ENCODE measurements at places on chromosomes 3 and 15.
A peak's percentile ranks its signal among the peaks of the same experiment; 100 is the strongest.

DNA sequence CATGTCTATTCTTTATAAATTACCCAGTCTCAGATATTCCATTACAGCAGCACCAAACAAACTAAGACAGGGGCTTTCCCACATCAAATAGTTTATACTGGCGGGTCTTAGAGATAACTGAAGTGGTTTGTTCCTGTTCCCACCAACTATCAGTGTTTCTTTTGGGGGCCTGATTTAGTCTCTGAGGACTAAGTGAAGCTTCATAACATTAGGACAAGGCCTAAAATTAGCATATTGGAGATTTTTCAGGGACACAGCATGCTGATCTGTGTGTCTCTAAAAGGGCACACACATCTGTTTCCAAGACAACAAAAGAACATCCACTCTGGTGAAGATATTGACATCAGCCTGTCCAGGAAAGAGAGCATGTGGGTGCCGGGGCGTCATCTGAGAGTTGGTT is 72.6 kb upstream of the SEMA6D start:
- DNase-seq: no peak

- DNase-seq: peak; percentile 72
These were observed 14.1 kb downstream of the RNF123 start for GRCh38 chr3:49703443-49703927.

DNA sequence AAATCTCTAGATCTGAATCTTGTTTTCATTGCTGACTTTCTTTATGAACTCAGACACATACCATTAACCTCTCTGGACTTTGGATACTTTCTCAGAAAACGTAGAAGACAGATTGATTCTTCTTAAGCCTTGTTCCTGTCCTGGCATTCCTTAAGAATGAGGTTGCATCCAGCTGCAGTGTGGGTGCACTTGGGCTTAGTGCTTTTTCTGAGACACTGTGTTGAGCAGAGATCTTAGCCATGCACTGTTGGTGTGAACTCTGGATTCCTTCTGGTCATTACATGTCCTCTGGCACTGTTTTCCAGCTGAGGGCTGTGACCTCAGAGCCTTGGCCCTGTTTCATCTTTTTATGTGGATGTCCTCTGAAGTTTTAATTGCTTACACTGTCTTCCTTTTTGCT is 428.3 kb downstream of the CNTN4 start:
- DNase-seq: no peak

GRCh38 chr15:28892789-28893610 is 7.2 kb downstream of the APBA2 start:
- DNase-seq: peak; percentile 44

- no peak for DNase-seq
These were observed 65.5 kb upstream of the DCBLD2 start for GRCh38 chr3:98966862-98967546.

GRCh38 chr3:130826516-130827182 is 67.2 kb upstream of the ATP2C1 start:
- DNase-seq: no peak

GRCh38 chr15:38560456-38560926 is 4.1 kb downstream of the RASGRP1 start:
- DNase-seq: no peak

GRCh38 chr3:145457825-145458552 is 703.0 kb downstream of the PLOD2 start:
- DNase-seq: no peak

GRCh38 chr3:160665784-160666526 is 11.0 kb upstream of the ARL14 start:
- no peak for DNase-seq

DNA sequence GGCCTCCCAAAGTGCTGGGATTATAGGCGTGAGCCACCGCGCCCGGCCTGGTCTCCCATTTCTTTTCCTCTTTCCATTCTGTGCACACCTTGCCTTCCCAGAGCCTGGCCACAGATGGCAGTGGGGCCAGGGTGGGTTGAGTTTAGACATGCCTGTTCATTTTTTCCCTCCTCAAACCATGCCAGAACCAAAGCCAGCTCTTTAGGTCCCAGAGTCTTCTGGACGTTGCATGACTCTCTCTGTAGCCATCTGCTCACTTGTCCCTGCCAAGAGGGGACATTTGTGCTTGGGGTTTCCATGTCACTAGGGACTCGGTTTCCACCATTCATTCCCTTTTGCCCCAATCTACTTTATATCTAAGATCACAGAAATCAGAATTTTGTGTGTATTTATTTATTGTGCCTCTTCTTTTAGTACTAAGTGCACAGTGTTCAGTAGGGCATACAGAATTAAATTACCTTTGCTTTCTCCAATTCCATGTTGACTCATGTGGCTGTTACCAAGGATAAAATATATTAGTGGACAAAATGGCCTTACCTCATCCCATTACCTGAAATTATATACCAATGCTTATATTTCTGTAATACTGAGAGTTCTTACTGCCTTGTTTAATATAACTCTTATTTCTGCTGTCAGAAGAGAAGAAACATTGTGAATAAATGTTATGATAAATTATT is 49.6 kb downstream of the USP13 start:
- DNase-seq: no peak

DNA sequence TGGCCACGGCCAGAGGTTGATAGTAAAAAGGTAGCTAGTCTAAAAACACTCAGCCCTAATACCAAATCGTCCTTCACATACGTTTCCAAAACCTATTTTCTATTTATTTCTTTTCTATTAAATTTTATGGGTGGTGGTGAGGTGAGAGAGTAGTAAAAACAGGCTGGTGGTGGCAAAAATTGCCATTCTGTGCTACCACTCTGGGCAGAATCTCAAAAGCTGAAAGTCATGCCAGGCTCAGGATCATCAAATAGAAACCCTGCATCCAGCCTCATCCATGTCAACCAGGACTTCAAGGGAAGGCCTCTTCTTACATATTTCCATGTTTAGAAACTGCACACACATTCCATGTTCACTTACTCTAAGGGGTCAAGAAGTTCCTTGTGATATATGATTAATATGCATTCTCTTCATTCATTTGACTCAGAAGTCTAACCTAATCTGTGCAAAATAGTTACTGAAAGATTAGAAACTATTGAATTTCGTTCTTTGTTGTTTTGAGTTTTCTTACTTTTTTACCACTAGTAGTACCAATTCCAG is 153.1 kb downstream of the TNIK start:
- no peak for DNase-seq

- peak; percentile 14 for DNase-seq
These were observed 87.6 kb upstream of the SOX2 start for GRCh38 chr3:181623924-181624694.

GRCh38 chr15:70856884-70857561 is 3.1 kb upstream of the LARP6 start:
- peak; percentile 85 for DNase-seq

- DNase-seq: no peak
These were observed 397.6 kb upstream of the RGMA start for GRCh38 chr15:93486407-93487117.
